ENCODE measurements at places on chromosomes 16 and 17.

DNA sequence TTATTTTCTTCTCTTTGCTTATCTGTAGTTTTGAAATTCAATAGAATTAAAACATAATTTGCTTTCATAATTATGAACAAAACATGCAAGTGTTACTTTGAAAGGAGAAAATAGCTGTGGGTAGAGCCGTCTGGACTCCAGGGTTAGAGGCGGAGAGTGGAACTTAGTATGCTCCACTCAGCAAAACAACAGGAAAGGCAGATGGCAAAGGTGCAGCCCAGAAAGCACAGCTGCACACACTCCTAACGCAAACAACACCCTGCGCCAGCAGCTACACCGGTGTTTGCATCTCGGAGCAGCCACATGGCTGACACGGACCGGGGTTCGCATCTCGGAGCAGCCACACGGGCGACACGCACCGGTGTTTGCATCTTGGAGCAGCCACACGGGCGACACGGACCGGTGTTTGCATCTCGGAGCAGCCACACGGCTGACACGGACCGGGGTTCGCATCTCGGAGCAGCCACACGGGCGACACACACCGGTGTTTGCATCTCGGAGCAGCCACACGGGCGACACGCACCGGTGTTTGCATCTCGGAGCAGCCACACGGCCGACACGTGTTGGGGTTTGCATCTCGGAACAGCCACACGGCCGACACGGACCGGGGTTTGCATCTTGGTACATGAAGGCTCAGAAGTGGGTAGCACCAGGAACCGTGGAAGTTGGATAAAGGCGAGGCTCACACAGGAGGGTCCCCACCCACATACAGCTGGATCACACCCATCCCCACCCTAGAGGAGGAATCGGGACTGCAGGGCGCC is 12.2 kb upstream of the CAPN15 start:
- no peak for ATAC-seq

- no peak for ATAC-seq
These were observed 176.7 kb downstream of the C16orf95 start for GRCh38 chr16:87140211-87141200.

GRCh38 chr16:4414187-4414917 is 2.0 kb downstream of the CORO7 start:
- ATAC-seq, result no peak

- ATAC-seq, result peak; percentile 85
These were observed at the start of gene STARD3 for GRCh38 chr17:39636927-39637736. Gene STARD3, plus strand, starts transcription at chr17:39637144. Its CDS starts 16,388 bp downstream, at chr17:39653532.

DNA sequence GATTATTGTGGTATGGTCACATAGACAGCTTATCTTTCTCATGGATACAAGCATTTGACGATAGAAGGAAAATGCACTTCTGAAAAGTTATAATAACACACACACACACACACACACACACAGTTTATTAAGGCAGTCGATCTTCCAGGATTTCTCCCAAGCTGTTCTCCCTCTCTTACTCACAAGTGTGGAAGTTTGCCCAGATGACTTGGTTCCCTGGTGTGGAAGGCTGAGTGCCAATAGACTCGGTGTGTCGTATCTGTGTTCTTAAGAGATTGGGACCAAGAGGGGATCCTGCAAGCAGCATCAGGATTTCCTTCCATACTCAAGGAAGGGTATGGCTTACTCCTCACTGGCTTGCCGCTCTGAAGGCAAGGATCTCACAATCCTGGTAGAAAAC is 279.6 kb downstream of the HS3ST3B1 start:
- no peak for ATAC-seq

GRCh38 chr16:1909561-1910231 is 8.5 kb downstream of the HS3ST6 start:
- ATAC-seq, result no peak

DNA sequence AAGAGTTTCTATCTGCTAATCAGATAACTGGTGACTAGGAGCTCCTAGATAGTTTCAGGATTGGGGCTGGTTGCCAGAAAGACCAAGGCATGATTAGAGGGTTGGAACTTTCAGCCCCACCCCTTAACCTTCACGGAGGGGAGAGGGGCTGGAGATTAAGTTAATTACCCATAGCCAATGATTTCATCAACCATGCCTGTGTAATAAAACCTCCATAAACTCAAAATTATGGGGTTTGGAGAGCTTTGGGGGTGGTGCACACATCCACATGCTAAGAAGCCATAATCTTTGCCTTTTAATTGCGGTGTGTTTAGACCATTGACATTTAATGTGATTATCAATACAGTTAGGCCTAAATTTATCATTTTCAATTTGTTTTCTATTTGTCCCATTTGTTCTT is 161.7 kb downstream of the CDK5R1 start:
- ATAC-seq, result no peak

DNA sequence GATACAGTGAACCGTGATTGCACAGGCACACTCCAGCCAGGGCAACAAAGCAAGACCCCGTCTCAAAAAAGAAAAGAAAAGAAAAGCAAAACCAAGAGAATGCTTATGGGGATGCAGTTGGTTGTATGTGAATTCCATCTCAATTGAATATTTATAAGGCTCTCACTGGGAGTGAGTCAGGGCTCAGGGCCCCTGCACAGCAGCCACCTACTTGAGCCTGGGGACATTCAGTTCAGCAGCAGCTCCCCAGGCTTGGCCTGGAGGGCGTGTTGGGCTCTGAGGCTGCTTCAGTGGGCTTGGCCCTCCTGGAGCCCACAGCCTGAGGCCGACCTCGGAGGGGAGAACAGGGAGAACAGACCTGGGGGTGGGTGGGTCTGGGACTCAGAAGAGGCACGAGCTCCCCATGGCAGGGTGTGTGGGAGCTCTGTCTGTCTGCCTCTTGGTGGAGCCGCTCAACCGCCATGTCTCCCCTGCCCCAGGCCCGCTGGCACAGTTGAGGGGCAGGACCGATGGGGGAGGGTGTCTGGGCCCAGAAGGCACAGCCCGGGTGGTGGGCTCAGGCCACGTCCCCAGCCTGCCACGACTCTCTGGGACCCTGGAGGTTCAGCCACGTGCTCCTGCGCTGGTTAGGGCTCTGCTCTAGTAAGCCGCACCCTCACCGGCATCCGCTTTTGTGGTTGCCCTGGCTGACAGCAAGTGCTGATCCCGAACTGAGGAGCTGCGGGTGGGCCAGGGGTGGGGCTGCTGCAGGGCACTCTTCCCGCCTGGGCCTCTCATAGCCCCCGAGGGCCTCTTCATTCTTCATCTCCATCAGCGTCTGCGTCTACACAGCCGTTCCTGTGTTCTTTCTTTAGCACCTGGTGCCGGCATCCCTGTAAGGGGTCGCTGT is 24.8 kb downstream of the ZFPM1 start:
- ATAC-seq, result no peak

GRCh38 chr17:72467841-72468653 is 347.2 kb downstream of the SOX9 start:
- peak; percentile 82 for ATAC-seq

DNA sequence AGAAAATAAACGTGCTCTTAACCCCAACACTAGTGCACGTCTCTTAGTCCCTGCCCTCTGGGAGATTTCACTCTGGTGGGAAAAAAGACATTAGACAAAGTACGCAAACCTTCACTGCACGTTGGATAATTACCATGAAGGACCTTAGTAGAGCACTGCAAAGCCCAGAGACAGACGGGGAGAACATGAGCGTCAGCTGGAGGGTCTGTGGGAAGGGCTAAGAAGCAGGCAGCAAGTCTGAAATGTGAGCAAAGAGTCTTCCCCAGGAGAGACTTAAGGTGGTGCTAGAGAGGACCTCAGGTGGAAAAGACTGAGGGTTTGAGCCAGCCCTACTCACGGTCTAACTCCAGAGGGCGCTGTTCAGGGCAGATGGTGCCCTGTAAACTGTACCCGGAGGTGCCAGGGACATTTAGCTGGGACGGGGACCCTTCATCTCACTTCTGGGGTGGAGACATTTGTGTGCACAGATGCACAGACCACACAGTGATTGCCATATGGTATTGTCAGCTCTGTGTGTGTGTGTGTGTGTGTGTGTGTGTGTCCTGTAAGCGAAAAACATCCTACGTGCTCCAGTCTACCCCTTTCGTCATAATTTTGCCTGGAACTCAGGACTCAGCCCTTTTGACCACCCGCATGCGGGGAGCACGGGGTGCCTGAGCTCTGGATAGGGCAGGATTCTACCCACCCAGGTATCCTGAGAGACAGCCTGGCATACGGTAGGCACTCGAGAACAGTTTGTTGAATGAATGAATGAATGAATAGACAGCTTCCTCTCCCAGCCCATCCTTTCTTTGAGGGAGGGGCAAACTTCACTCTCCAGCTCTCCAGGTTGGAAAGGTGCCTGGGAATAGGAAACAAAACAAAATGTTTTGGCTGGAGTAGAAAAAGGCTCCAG is 10.1 kb upstream of the STAC2 start:
- peak; percentile 50 for ATAC-seq

DNA sequence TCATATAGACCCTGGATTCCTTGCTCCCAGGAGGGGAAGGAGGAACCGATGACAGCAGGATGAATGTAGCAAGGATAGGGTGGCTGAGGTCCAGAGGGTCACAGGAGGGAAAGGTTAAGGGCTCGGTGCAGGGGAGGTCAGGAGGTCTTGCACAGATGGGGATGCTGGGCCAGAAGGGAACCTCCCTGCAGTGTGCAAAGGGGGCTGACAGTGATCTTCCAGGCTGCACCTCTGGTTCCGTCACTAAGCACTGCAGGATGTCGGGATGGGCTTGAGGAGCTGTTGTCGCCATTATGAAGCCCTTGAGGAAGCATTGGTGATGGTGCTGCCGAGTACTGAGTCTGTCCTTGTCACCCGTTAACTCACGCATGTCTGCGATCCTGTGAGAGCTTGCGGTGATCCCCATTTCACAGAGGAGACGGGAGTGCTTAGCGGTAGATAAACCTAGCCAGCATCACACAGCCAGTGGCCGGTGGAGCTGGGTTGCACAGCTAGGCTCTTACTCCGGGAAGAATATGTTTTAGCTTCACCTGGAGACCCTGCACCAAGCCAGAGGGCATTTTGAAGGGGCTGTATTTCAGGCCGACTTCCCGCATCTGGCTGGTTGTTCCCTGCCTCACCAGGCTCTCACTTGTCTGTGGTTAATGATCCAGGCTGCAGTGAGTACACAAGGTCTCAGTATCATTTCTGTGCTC is 120.4 kb downstream of the SNX29 start:
- ATAC-seq, result peak; percentile 5

- no peak for ATAC-seq
These were observed 14.7 kb upstream of the XYLT2 start for GRCh38 chr17:50331085-50331791.

DNA sequence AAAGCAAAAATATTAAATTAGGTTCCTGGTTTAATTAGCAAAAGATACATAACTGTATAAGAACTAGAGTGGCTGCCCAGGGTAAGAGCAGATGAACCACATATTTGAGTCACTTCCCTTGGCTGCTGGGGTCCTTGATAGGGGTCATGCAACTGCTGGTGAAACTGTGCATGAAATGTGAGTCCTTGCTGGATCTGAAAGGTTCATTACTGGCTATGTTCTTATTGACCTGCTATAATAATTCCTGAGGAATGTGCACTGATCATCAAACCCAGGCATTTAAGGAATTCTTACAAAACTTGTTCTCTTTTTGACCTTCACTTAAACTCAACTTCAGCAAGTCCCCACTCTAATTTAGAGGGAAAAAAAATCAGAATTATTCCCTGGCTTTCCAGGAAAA is 183.4 kb downstream of the ZNF18 start:
- no peak for ATAC-seq

DNA sequence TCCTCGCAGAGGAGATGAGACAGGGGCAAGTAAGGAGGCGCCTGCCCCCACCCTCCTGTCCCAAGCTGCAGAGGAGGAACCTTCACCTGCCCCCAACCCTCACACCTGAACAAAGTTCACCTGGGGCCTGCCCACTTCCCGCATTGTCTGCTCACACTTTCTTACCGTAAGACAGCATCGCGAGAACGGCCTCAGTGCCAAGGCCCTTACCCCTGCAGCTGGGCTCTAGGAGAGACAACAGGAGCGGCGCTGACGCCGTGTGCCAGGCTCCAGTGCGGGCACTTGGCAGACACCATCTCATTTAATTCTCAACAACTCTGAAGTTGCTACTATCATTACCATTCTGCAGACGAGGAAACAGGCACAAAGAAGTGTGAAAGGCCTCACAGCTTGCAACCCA is 4.1 kb downstream of the NAT9 start:
- no peak for ATAC-seq

- peak; percentile 65 for ATAC-seq
These were observed 24.1 kb downstream of the BAHCC1 start for GRCh38 chr17:81419319-81419885.

- ATAC-seq, result peak; percentile 20
These were observed at the start of gene FMNL1 for GRCh38 chr17:45221081-45222013. Gene FMNL1, plus strand, starts transcription at chr17:45221885. Its CDS starts 240 bp downstream, at chr17:45222125.

GRCh38 chr16:50037662-50038220 is 12.7 kb downstream of the CNEP1R1 start:
- ATAC-seq, result peak; percentile 39

DNA sequence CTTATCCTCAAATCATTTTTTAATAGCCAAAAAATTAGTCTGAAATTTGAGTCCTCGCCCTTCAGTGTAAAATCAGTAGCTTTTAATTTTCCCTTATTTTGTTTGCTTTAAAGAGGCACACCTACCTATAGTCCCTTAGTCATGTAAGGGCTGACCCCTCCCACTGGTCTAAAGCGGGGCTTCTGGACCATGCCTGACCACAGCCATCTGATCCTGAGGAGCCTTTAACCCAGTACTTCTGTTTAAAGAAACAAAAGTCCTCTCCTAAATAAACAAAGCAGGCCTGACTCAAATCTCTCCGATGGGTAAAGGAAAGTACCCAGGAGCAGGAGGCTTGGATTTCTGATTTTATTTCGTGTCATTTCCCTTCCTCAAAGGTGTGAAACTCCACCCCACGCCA is 92.0 kb upstream of the CCL2 start:
- no peak for ATAC-seq

GRCh38 chr16:68344252-68344651 is 33.4 kb downstream of the PRMT7 start:
- no peak for ATAC-seq

GRCh38 chr17:49715717-49716279 is 8.0 kb upstream of the SLC35B1 start:
- ATAC-seq, result no peak

DNA sequence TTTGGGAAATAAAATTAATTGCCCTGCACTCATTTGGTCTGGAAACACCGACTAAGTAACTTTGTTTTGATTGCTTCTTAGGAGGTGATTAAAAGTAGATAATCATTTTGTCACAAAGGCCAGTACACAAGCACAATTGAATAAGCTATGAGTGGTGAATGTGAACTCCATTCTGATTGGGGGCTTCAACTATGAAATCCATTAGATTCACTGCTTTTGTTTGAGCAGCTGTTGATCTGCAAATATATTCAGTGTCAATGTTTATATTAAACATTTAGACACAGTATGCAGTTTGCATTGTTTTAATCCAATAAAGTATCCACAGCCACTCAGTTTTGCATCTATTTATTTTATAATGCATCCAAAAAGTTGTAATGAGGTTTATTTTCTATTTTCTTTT is 817.5 kb downstream of the CDH11 start:
- ATAC-seq, result no peak

Measured in esophagus mucosa (tissue), 1 donor.